ENCODE measurements at places on chromosomes 6 and 20. TPM values are rescaled to one million over a fixed set of nuclear protein-coding genes. Genes with fewer than 3 reads are reported as not detected.

Gene SIRPB1
- polyA plus RNA-seq = 0.18 TPM

Gene DUSP15
- 0.33 TPM for polyA plus RNA-seq

Gene TMEM244
- polyA plus RNA-seq = not detected

Gene FUT9
- not detected for polyA plus RNA-seq

Gene WFDC10B
- not detected for polyA plus RNA-seq

Gene GPLD1
- 0.03 TPM for polyA plus RNA-seq

Gene ASIP
- polyA plus RNA-seq = not detected

Gene HSPA12B
- 3.6 TPM for polyA plus RNA-seq

Gene ENPP1
- 0.36 TPM for polyA plus RNA-seq

Gene ANKRD66
- polyA plus RNA-seq = not detected

Gene GHRH
- not detected for polyA plus RNA-seq

Gene DOK5
- 3.5 TPM for polyA plus RNA-seq

Gene ZNF391
- 0.13 TPM for polyA plus RNA-seq

Gene ARFGEF3
- 1.3 TPM for polyA plus RNA-seq

Gene GDAP1L1
- polyA plus RNA-seq = not detected

Gene CAGE1
- polyA plus RNA-seq = not detected

Gene TREML2
- not detected for polyA plus RNA-seq

Gene OXT
- polyA plus RNA-seq = not detected

Gene WFDC2
- not detected for polyA plus RNA-seq

Gene TRIM31
- polyA plus RNA-seq = not detected

Gene CYP21A2
- 0.06 TPM for polyA plus RNA-seq

Gene SEL1L2
- polyA plus RNA-seq = not detected

Gene CLIC5
- polyA plus RNA-seq = not detected

Gene PLN
- not detected for polyA plus RNA-seq

Gene UNC93A
- polyA plus RNA-seq = not detected

Gene LAMA5
- 27.2 TPM for polyA plus RNA-seq

Gene YTHDF1
- polyA plus RNA-seq = 25.2 TPM

Gene PTCHD4
- polyA plus RNA-seq = 1.3 TPM

Gene BMP6
- polyA plus RNA-seq = 285 TPM

Gene IMPG1
- polyA plus RNA-seq = not detected

Gene BEND6
- polyA plus RNA-seq = 0.13 TPM

Gene DDX43
- 1.2 TPM for polyA plus RNA-seq

Gene FGD2
- polyA plus RNA-seq = not detected

Gene FAM217A
- polyA plus RNA-seq = not detected

Gene C4B
- 2.9 TPM for polyA plus RNA-seq

Gene HMGA1
- 425 TPM for polyA plus RNA-seq

Gene HUS1B
- polyA plus RNA-seq = 0.33 TPM

Measured in endothelial cell of umbilical vein (primary cell).